ENCODE measurements at places on chromosomes 5 and 9. TPM values are rescaled to one million over a fixed set of nuclear protein-coding genes. Genes with fewer than 3 reads are reported as not detected.

- peak; percentile 16 for DNase-seq
Observed at GRCh38 chr5:53291528-53291927, 182.0 kb upstream of the MOCS2 start.

DNA sequence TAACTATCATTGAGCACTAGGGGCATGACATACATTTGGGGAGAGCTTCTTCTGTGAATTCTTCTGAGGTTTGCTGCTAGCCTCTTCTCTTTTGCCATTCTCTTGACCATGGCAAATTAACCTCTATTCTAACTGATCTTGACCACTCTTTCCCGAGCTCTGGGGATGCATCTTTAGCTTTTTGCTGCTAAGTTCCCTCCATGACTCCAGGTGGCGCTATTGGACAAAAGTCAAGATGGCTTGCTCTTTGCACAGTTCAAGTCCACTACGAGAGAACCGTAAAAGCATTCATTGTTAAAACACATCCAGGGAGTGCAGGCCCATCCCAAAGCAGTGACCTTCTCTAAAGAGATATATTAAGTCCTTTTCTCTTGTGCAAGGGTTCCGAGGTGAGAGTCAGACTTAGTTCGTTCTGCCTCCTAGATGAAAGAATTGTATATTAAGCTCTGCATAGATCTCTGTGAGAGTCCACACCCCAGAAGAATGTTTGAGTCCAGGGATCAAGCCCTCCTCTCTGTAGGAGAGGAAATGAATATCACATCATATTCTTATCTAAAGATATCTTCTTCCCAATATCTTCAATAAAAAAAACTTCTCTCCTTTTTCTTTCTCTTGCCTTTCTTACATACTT lies 1152.9 kb upstream of the CDH6 start:
- DNase-seq, result peak; percentile 26

The FOXD4L4 gene
- not detected for polyA plus RNA-seq

- no peak for DNase-seq
Observed at GRCh38 chr5:81212211-81212751, 20.8 kb upstream of the CKMT2 start.

GRCh38 chr9:77648234-77649108 lies at the start of gene GNA14:
TSS of gene GNA14 (minus strand) at chr9:77648322. CDS start at chr9:77647793, 529 bp downstream.
- peak; percentile 64 for DNase-seq

The ANKRA2 gene
- 68.0 TPM for polyA plus RNA-seq

GRCh38 chr5:116651653-116652052 lies 77.0 kb upstream of the SEMA6A start:
- no peak for DNase-seq

The ACTBL2 gene
- not detected for polyA plus RNA-seq

The ASTN2 gene
- 5.2 TPM for polyA plus RNA-seq

The S100Z gene
- polyA plus RNA-seq, result 0.27 TPM

- peak; percentile 23 for DNase-seq
Observed at GRCh38 chr9:114805670-114806525, at the start of gene TNFSF15. TSS of gene TNFSF15 (minus strand) at chr9:114806039. CDS start at chr9:114806012, 27 bp downstream.
